ENCODE measurements at places on chromosomes 16 and 17.

- no peak for DNase-seq
Measured at GRCh38 chr17:28613931-28614381, at the start of gene RSKR. Gene RSKR (minus strand): TSS chr17:28614185. CDS start chr17:28614161, 24 bp downstream.

GRCh38 chr17:12041312-12041711, 20.6 kb downstream of the MAP2K4 start:
- DNase-seq = peak; percentile 66

DNA sequence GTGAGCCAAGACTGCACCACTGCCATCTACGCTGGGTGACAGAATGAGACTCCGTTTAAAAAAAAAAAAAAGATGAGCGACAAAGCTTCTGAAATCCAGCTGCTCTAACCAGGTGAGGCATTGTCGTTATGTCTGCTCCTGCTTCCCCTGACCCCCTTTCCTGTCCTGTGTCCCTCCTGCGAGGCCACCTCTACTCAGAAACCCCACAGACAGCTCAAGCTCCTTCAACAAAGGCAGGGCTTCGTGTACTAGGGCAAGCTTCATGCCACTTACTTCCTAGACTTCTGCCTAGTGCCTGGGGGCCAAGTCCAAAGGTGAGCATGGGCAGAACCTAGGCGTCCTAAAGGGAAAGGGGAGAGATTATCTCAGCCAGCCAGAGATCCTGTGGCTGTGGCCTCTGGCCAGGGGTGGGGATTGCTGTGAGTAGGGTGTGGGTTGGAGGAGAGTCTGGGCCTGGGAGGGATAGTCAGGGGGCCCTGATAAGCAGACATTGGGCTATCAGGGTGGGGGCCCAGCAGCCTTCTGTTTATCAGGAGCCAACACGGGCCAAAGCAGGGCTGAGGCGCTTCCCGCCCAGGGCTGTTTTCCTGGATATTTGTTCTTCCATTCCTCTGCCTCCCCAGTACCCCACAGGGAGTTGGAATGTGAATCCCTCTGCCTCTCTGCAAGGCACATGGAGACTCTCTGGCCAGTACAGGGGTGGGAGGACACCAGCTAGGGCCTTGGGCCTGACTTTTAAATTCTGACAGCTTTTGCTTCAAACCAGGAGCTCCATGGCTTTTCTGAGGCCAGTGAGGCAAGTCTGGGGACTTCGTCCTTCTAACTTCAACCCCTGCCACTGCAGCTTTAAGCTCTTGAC, 10.4 kb downstream of the ERAL1 start:
- peak; percentile 11 for DNase-seq

GRCh38 chr17:19331543-19332245, 30.8 kb downstream of the B9D1 start:
- no peak for DNase-seq

- no peak for DNase-seq
Measured at GRCh38 chr16:81657224-81657623, 121.9 kb upstream of the PLCG2 start.

GRCh38 chr17:73452009-73452408, 140.2 kb upstream of the CDC42EP4 start:
- DNase-seq = no peak

DNA sequence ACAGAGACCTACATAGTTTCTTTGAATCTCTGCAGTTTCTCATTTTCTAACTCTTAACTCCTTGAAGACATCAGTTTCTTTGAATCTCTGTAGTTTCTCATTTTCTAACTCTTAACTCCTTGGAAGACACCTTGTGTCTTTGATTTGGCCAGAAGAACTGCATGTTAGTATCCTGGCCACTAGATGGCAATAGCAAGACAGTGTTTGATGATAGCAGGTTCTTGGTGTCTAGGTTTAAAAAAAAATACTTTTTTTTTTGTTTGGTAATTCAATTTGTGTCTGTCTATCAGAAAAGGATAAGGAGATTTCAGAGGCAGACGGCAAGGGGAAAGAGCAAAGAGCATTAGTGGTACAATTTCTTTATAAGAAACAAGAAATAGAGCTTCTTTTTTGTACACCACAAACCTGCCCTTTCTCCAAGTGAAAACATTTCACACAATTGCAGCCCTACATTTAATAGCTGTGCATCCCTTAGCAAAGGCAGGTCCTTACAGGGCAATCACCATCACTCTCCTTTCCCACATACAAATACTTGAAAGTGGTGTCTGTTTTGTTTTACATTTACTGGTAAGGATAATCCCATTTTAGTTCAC, 1324.9 kb upstream of the CDH8 start:
- DNase-seq = peak; percentile 62

- peak; percentile 72 for DNase-seq
Measured at GRCh38 chr16:30065943-30066760, 592 bp downstream of the ALDOA start.

DNA sequence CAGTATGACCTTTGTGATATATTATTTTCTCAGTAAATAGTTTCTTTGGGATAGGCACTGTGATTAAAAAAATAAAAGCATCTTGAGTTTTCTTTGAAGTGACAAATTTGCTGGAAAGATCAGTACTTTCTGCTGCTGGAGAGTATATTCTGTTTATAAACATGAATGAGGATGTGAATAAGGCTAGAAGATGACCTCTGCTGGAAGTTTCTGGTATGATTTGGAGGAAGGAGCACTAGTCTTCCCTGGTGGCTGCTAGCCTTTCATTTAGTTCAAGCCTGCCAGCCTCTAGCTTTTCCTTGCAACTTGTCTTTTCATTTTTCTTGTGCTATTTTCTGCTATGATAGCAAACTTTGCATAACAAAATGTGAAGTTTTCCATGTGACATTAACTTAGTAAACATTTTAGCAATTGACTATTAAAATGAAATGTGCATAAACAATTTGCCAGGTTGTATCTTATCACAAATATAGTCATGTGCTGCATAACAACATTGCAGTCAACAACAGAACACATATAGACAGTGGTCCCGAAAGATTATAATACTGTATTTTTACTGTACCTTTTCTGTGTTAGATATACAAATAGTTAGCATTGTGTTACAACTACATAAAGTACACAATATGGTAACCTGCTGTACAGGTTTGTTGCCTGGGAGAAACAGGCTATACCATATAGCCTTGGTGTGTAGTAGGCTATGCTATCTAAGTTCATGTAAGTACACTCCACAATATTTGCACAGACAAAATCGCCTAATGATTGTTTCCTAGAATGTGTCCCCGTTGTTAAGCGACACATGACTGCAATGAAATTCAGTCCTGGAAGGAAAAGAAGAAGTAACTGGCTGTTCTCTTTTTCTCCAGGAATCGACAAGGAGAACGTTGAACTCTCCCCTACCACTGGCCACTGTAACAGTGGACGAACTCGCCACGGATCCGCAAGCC, 18.1 kb upstream of the RAB11FIP4 start:
- no peak for DNase-seq

- DNase-seq = peak; percentile 87
Measured at GRCh38 chr16:31880322-31880979, 6.8 kb downstream of the ZNF267 start.

- DNase-seq = no peak
Measured at GRCh38 chr16:57562066-57562465, 19.6 kb downstream of the ADGRG5 start.

- DNase-seq = no peak
Measured at GRCh38 chr16:27829975-27830374, 233.5 kb downstream of the GSG1L start.

- peak; percentile 48 for DNase-seq
Measured at GRCh38 chr17:66944351-66945146, 20.0 kb upstream of the CACNG4 start.

GRCh38 chr16:69927056-69927757, 23.9 kb upstream of the CLEC18A start:
- DNase-seq = peak; percentile 56

DNA sequence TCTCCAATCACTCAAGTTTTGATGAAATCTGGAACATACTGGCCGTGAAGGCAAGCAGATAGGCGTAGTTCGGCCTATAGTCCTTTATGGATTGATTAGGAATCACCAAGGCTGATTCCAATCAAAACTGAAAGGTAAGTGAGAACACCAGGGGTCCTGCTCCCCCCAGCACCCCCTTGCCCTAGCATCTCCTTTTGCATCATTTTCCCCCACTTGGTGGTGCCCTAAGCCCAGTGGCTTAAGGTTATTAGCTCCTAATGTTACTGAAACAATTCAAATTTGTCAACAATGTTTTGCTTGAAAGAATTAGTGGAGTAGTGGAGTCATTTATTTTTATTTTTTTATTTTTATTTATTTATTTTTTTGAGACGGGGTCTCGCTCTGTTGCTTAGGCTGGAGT, 4.9 kb downstream of the SLFN14 start:
- DNase-seq = no peak

DNA sequence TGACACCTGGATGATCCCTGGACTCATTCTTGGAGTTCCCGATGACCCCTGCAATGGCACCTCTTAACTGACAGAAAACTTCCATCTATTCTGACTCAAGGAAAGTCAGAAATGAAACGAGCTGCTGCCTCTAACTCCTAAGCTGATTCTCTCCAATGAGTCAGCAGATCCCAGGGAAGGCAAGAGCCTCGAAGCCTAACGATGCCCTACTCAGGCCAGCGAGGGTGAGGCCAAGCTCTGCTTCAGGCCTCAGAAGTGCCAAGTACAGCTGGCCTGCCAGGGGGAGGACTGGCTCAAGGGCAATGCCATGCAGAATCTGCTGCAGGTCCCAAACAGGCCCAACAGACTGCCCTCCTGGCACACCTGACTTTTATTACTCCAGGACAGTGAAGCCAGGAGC, 36.3 kb downstream of the PLXDC1 start:
- no peak for DNase-seq

DNA sequence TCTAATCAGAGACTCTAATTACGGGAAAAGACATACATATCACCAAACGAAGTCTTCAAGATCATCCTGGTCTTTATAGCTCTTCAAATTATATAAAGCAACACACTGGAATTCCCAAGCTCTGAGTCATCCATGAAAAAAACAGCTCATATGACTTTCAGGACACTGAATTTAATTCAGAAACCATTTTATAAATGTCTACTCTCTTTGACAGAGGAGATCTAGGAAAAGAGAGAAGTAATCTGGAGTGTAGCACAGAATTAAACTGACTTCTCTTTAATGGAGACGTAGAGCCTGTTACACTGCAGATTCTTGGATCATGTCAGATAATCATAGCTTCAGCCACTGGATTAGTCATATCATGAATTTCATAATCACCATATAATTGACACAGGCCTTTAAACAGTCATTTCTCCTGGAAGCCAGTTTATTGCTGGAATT, 86.8 kb upstream of the WSB1 start:
- no peak for DNase-seq

- peak; percentile 12 for DNase-seq
Measured at GRCh38 chr17:30517786-30518185, 40.6 kb downstream of the GOSR1 start.

- peak; percentile 68 for DNase-seq
Measured at GRCh38 chr17:7560172-7561027, 1.3 kb upstream of the SENP3 start.

DNA sequence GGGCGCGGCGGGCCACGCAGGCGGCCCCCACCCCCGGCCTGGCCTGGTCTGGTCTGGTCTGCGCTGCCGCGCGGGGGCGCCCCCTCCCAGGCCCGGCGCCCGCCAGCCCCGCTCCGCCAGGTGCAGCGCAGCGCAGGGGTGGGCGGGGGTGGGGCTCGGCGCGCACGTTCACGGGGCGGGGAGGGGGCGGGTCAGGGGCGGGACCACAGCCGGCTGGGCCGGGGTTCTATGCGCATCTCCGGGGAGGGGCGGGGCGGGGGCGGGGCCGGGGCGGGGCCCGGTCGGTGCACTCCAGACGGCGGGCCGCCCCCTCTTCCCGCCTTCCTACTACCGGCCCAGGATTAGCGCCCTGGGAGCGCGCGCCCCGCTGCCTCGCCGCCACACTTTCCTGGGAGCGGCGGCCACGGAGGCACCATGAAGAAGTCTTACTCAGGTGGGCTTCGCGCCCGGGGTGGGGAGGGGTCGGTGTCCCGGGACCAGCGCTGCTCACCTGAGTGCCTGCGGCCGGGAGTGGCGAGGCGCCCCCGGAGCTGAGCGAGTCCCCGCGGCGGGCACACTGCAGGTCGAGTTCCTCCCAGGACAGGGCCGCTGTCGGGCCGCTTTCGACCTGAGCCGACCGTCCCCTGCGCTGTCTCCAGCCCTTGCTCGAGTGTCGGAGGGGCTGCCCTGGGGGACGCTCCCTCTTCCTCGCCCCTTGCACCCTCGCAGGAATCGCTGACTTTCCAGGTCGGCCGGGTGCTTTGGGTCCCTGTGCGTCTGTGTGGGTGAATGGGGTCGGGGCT, 140.5 kb downstream of the SEC14L1 start:
- DNase-seq = peak; percentile 77

- peak; percentile 33 for DNase-seq
Measured at GRCh38 chr16:67458121-67458641, 22.8 kb downstream of the ATP6V0D1 start.

- peak; percentile 43 for DNase-seq
Measured at GRCh38 chr17:48024149-48025039, 13.2 kb downstream of the COPZ2 start.

- no peak for DNase-seq
Measured at GRCh38 chr17:81428121-81428515, 32.9 kb downstream of the BAHCC1 start.

DNA sequence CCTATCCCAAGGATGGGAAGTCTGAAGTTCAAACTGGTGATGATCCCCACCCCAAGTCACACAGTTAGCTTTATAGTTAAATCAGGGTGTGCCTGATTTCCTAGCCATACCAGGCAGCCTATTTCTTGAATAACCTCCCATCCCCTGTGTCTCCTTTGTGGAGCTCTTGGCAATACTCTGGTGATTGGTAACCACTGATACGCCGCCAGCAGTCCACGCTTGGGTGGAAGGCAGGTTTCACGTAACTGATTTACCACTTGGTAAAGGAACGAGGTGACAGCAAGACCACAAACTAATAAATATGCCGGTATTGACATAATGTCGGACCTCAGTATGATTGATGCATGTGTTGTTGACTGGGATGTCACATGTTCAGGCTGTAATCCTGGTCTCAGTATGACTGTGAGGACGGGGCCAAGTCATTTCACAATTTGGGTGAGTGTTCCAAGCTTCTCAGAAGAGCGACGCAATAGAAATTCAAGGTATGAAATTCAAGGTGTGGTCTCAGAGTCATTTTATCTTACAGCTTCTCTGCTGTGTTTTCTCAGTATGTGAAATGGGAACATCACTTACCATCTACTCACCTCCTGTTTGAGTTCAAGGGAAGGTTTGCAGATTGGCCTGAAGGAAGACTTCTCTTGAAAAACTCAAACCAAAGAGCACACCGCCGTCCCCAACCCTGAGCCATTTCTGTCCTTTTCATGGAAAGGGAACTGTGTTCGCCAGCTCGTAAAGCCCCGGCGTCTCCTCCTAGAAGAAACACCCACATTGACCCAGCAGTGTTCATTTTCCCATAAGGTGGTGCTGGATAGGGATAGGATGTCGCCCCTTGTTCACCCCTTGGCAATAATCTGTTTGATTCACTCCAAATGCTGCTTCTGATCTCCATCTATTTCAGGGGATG, 678.9 kb downstream of the WWOX start:
- DNase-seq = no peak

- no peak for DNase-seq
Measured at GRCh38 chr17:55576237-55576995, 65.2 kb upstream of the SMIM36 start.

- DNase-seq = peak; percentile 27
Measured at GRCh38 chr17:73226556-73227172, 33.8 kb downstream of the COG1 start.

GRCh38 chr17:82320956-82321927, 3.8 kb upstream of the CD7 start:
- peak; percentile 28 for DNase-seq

All from cardiac muscle cell (in vitro differentiated cells and primary cell).